Fibroblast of skin of scalp (primary cell): ENCODE measurements at places on chromosomes 7 and 10.

- no peak for DNase-seq
These were observed 772 bp upstream of the DDC start for GRCh38 chr7:50565977-50566376.

GRCh38 chr10:63703113-63703670 is 182.0 kb downstream of the REEP3 start:
- DNase-seq: peak; percentile 74

DNA sequence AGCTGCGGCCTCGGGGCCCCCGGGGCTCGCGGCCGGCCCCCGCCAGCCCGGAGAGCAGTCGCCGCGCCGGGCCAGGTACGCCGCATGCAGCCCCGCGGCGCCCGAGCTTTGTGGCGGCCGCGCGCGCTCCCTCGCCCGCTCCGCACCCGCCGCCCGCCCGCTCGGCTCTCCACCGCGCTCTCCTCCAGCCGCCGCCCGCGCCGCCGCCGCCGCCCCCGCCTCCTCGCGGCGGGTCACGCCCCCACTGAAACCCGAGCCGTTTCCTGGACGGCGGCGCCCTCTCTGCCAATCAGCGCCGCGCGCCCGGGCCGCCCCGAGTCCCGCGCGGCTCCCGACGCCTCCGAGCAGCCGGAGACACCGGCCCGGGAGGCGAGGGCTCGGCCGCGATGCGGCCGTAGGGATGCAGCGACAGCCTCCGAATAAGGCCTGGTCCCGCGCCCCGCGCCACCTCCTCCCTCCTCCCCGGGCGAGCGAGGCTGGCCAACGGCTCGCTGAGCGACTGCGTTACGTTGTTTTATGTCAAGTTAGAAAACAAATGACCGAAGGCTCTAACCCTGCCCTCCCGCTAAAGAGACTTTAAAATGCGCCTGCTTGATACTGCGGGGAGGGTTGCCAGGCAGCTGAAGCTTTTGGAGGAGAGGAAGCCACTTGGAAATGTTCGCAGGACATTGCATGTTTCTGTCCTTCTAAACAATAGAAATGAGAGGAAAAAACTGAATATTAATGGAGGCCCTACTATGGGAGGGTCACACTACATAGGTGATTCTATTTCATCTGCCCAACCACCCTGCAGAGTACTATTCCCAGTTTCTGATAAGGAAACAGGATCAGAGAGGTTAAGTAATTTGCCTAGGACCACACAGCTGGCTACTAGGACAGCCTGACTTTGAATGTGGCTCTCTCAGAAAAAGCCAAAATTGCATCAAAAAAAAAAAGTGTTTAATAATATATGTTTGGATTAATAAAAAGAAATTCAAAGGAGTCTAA is at the start of gene FGFR2:
Gene FGFR2, minus strand, starts transcription at position 182 of the 987 bp plus-strand sequence. CDS start 4,627 bp downstream, outside the sequence.
- peak; percentile 86 for DNase-seq

DNA sequence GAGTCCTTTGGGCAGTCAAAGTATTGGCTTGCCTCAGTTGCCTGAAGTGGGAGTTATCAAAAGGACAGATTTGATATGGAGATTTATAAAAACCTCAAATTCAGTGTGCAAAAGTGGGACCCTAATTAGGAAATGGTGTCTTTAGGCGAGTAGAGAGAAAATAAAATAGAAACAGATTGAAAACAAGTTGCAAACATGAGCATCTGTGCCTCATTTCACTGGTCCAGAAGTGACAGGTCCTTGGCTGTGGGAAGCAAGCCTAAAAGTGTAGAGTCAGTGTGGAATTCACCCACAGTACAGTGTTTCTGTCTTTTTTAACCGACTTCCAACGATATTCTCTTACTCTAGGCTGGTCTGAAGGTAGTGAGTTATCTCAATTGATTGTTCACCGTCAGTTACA is 51.2 kb downstream of the ST8SIA6 start:
- no peak for DNase-seq

- no peak for DNase-seq
These were observed 393 bp upstream of the DNAJC1 start for GRCh38 chr10:22003964-22004281.

DNA sequence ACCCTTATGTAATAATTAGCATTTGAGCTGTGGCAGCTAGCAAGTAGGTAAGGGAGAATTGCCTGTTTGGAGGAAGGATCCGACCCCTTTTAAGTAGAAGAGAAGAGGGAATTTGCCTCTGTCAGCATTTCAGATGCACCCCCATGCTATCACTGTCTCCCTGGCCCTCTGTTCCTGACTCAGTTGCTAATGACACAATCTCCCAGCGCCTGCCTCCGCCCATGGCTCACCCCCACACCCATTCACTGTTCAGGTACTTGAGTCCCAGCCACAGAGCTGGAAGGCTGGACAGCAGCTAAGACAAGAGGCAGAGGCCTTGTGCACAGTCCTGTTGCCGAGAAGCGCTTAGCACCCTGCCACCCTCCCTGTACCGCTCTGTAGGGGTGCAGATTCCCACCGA is 512.3 kb upstream of the GALNT17 start:
- no peak for DNase-seq

DNA sequence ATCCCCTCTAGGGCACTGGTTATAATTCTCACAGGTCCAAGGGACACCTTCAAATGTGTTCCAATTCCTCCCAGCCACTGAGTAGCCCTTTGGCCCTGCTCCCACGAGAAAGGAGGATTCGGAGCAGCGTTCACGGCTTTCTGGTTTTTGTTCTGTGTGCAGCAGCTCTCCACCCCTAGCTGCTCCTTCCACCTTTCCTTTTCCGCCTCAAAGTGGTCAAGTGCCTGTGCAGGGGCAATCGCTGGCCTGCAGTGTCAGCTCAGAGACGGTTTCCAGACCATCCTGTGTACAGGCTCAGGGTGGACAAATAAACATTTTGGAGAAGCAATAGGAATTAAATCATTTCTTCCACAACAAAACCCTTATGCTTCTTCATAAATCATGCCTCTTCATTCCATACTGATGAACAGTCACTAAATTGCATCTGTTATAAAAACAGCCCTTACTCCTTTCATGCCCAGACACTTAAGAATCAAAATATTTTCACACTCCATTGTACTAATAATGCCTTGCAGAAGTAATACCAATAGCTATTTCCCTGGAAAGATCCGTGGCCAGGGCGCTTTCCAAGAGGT is 1.1 kb downstream of the KIAA1549 start:
- peak; percentile 13 for DNase-seq

DNA sequence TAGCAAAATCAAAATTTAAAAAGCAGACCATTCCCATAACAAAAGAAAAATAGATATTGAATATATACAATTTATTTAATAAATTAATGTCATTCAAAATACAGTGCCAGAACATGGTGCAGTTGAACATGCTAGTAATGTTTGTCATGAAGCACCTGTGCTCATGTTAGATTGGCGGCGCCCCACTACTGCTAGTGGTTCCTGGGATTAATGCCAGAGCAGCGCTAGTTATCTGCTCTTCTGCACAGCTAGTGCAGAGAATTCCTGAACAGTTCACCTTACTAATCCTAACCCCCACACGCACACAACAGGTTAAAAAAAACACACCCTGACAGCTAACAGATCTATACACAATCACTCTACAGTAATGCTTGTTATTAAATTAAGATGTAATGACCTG is 23.4 kb downstream of the KBTBD2 start:
- DNase-seq: no peak

DNA sequence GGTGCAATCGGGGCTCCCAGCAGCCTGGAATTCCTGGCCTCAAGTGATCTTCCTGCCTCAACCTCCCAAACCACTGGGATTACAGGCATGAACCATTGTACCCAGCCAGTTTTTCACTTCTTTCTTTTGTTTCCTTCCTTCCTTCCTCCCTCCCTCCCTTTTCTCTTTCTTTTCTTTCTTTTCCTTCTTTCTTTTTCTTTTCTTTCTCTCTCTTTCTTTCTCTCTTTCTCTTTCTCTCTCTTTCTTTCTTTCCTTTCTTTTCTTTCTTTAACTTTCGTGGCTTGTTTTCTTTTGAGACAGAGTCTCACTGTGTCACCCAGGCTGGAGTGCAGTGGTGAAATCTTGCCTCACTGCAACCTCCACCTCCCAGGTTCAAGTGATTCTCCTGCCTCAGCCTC is 12.3 kb downstream of the ORAI2 start:
- DNase-seq: no peak

DNA sequence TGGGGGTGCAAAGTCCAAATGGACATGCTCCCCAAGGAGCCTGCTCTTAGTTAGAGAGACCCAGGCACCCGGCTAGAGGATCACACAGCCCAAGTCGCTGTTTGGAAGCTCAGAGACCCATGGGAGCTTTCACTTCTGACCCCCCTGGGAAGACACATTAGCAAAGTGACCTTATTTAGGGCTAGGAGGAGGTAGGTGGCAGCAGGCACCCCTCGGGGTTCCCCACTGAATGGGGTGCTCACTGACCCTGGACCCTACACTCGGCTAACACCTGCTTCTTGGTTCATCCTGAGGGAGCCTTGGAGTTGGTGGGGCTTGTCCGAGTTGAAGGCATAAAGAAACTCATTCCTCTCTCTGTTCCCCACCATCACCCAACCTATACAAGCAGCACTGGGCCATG is 27.1 kb upstream of the HABP2 start:
- no peak for DNase-seq

- DNase-seq: no peak
These were observed 99.6 kb upstream of the RELN start for GRCh38 chr7:104089061-104089460.

- DNase-seq: peak; percentile 58
These were observed 4.3 kb upstream of the ELFN1 start for GRCh38 chr7:1665549-1666316.

GRCh38 chr7:92603089-92603445 is 12.9 kb upstream of the FAM133B start:
- no peak for DNase-seq
